ENCODE measurements at places on chromosomes 1 and 21.

GRCh38 chr1:57072401-57073110 is 106.7 kb upstream of the C8B start:
- DNase-seq = no peak

- DNase-seq = no peak
Observed at GRCh38 chr1:180617774-180618395, 13.9 kb upstream of the XPR1 start.

DNA sequence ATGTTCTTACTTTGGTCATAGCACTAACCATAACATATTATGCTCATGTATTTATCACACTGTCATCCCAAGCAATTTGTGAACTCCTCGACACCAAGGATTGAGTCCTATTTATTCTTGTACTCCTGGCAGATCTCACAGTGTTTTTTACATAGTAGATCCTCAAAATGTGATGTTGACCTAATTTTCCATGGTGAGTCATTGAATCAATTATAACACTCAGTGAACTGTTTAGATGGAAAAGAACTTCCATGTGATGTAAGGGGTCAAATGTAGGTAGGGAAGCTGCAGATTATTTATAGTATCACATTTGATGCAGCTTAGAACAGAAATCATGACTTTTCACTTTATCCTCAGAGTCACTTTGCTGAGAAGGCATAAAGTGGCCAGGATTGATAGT is 281.9 kb upstream of the ADAMTS5 start:
- no peak for DNase-seq

GRCh38 chr1:181140891-181141290 is 52.4 kb downstream of the IER5 start:
- DNase-seq = no peak

DNA sequence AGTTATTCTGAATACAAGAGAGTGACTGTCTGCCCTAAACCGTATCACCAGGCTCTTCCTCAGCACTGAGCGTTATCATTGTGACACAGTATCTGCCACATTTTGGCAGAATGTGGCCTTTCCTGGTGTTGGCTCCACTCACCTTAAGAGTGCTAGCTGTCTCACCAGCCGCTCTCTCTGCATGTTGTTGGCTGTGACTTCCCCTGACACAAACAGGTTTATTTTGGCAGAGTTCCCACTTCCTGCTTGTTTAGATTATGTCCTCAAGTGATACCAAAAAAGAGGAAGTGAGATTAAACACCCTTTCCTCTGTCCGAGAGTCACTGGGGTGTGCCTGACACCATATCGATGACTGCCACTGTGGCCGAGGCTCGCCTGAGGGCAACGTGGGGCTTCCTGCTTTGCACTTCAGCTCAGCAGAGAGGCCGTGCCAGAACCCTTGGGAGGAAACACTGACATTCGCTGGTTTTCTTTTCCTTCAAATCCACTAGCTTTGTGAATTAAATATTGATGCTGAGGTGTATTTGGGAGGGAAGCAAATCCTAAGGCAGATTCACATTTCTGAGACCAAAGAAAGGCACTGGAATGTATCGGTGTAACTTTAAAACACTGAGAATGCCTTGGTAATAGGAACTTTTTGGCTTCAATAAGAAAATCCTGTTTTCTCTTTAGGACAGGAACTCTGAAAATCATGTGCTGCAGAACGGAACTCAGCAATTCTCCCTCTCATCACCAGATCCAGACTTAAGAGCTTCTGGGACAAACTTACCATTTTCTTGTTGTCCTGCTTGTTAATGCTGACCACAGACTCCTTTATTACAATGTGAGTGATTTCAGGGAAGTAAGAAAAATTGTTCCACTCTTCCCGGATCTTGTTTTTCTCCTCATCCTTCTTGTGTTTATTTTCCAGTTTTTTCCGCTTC is 102.1 kb downstream of the JAK1 start:
- DNase-seq = peak; percentile 81

- DNase-seq = no peak
Observed at GRCh38 chr1:51330331-51331201, at the start of gene TTC39A. Gene TTC39A, minus strand, starts transcription at chr1:51330562. Its CDS starts 85 bp downstream, at chr1:51330477.

DNA sequence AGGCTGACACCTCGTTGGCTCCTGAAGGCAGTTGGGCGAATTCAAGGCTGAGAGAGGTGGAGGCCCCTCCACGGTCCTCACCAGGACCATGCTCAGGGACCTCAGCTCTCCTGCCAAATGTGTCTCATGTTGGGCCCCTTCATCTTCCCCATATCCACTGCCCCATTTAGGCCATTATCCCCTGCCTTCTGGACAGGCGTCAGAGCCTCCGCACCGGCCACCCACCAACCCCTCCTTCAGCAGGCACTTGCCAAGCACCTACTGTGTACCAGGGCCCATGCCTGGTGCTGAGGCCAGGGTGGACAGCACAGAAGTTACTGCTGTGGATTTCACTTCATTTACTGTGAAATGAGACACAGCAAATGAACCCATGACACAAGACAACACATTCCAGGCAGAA is 325.8 kb downstream of the MATN1 start:
- DNase-seq = peak; percentile 35

GRCh38 chr1:182889997-182890396 is 50.9 kb downstream of the DHX9 start:
- DNase-seq = no peak

DNA sequence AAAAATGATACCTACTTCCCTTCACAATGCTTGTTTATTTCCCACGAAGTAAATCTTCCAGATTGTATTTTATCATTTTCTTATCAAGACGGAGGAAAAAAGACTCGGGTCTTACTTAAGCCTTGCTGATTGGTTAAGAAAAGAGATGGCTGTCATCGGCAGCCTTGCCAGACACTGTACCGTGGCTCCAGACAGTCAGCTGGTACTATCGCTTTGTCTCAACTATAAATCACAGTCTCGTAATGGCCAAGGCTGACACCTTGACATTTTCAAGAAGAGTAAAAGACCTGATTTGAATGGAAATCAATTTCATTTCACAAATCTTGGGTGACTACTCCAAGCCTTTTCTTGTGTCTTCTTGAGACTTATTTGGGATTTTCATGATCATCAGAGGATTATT is 868.0 kb downstream of the USP25 start:
- DNase-seq = no peak

DNA sequence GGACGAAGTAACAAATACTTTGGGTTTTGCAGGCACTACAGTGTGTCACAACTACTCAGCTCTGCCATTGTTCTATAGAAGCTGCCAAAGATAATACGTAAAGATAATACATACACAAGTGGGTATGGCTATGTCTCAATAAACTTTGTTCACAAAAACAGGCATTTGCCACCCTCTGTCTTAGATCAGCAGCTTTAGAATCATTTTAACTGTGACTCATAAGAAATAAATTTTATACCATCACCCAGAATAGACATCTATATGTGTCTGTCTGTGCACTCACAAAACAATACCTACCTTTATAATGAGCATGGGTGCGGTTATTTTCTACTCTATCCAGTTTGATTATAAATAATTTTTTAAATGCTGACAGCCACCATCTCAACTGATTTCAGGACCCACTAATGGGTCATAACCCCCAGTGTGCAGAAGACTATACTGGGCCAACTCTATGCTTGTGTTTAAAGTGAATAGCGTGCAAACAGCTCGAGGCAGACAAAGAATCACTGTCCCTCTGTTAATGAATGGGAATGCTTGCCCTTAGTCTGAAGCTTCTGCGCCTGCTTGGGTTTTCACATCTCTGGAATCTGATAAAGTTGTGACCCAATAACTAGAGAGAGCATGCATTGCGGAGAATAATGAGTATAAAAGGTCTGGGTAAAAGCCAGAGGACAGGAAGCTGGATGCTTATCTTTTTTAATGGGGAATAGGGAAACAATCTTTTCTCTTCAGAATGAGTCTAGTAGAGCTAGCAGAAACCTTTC is 216.2 kb downstream of the PLPP3 start:
- no peak for DNase-seq

DNA sequence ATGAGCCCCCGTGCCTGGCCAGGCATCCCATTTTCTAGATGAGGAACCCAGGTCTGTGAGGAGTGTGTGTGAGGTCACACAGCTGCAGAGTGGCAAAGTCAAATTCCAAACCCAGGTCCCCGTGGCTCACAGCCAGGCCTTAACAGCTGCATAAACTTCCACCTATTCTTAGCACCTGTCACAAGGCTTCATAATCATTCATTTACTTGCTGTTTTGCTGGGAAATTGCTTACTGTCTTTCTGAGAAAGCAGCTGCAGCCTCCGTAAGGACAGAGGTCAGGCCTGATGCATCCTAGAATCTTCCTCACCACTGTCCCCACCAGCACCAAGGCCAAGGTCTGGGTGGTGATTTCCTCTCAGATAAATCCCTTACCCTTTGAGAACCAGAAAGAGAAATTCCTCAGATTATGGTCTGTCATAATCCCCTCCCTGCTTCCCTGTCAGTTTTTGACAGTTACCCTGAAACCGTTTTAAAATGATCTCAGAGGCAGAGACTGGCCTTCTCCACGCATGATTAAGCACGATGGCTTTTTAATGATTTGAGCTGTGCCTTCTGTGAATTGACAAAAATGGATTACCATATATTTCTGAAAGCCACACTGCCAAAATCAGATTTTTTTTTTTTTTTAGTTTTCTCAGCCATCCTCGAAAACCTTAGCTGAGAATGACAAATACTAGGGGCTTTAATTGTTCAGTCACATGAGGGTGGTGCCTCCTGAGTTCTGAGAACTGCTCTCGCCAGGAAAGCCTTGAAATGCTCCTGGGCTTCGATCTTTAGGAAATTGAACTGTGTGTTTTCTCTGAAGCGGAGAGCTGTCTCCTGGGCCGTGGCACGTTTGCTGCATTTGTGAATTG is 70.0 kb upstream of the SELENON start:
- DNase-seq = peak; percentile 19

GRCh38 chr1:211788626-211789025 is 41.9 kb downstream of the LPGAT1 start:
- no peak for DNase-seq

DNA sequence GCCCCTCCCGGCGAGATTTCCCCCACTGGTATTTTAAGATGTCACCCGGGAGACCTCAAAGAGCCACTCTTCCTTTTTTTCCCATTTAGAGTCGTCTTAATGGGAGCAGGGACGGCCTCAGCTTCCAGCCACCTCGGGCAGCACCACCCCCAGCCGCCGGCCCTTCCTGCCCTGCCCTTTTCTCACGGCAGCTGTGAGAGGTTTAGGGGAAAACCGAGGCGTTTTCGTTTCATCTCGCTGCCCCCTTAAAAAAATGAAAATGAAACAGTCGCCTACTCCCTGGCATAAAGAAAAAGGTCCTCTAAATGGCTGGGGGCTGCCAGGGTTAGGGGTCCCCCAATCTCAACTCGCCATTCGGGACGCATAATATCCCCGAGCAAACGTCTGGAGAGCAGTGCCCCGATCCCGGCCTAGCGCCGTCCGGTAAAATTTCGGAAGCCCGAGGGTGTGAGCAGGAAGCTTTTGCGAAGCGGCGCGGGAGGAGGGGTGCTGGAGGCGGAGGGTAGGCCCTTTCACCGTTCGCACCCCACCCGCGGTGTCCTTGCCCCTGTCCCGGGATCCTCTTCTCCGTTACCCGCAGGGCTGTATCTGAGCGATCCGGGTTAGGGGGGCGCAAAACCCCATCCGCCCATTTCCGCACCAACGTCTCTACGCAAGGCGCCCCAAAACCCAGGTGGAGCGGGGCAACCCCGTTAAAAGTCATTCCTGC is 1.2 kb downstream of the RUNX3 start:
- DNase-seq = peak; percentile 64

- no peak for DNase-seq
Observed at GRCh38 chr1:51784997-51785421, 93.5 kb downstream of the NRDC start.

DNA sequence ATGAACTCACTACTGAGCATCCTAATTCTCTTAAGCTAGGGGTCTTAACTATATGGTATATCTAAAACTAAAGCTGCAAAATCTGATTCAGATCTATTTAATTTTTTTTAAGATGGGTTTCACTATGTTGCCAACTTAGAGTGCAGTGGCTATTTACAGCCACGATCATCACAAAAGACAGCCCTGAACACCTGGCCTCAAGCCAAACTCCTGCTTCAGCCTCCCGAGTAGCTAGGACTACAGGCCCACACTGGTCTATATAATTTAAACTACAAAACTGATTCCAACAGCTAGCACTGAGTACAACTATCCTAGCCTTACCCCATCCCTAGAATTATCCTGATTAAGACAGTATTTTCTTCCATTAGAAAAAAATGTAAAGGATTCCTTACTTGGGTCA is 37.1 kb downstream of the EIF4G3 start:
- no peak for DNase-seq

DNA sequence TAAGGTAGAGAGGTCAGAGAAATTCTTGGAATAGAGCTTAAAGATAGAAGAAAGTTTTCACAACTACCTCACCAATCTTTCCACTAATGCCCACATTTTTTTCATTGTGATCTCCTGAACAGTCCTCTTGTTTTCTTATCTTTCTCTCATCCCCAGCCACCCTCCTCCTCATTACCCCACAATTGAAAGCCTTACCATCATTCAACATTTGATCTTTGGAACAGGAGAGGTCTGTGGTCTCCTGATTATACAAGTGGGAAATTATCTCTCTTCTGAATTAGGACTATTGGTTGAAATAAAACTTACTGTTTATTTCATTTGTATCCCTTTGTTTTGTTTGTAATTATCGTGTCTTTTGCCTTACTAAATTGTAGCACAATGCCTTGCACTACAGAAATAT is 29.6 kb downstream of the DNAH14 start:
- DNase-seq = no peak

GRCh38 chr1:165235777-165236291 is 120.7 kb downstream of the LMX1A start:
- DNase-seq = peak; percentile 74

DNA sequence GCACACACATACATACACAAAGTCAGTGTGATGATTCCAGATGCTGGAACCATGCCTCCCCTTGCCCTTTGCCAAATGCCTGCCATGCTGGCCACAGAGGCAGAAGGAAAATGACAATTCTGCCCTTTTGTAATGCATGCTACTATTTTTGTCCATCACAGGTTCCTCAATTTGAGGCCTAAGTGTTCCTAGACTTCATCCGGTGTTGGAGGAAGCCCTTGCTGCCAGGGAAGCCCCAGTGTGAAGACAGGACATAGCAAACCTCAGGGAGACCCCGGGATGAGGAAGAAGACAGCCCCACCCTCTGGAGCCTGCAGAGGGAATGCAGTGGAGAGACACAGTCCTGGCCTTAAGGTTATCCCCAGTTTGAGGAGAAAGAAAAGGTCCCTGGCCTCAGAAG is 14.4 kb downstream of the PRR9 start:
- DNase-seq = no peak

GRCh38 chr1:167803358-167804207 is 81.8 kb downstream of the MPZL1 start:
- peak; percentile 96 for DNase-seq

GRCh38 chr1:175873290-175873935 is 130.0 kb upstream of the TNR start:
- no peak for DNase-seq

DNA sequence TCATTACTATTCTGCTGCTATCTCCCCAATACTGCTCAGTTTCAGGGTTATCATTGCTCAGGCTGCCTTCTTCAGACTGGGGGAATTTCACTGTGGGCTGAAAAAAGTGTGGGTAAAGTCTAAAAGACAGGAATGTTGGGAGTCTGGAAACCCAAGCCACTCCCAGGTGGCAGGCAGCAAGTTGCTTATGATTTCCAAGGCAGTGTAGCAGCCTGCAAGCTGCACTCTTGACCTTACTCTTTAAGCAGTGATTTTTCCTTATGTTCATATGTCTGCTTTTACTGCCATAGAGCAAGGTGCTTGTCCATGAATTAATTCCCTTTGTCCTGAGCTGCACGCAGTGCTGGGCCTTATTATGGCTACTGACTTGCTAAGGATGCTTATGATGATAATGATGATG is 53.1 kb downstream of the PHC2 start:
- no peak for DNase-seq

Measured in aorta (tissue), 5 donors.